Left ventricle myocardium inferior (tissue), 1 donor: ENCODE measurements at places on chromosomes 1 and 21. TPM values are rescaled to one million over a fixed set of nuclear protein-coding genes. Genes with fewer than 3 reads are reported as not detected.
A peak's percentile ranks its signal among the peaks of the same experiment; 100 is the strongest.

GRCh38 chr1:206590025-206590758 is 22.1 kb downstream of the EIF2D start:
- H3K4me3 ChIP-seq = no peak overlapping the region
- no peak overlapping the region for H3K27ac ChIP-seq
- peaks cover 88% of the 10 kb centered on the region for H3K36me3 ChIP-seq
- H3K27me3 ChIP-seq = no peaks in the 10 kb centered on the region

GRCh38 chr1:229191066-229191674 is 79.7 kb upstream of the RAB4A start:
- H3K4me1 ChIP-seq = no peaks in the 10 kb centered on the region
- H3K27me3 ChIP-seq = no peaks in the 10 kb centered on the region
- H3K27ac ChIP-seq = no peak overlapping the region
- H3K4me3 ChIP-seq = no peak overlapping the region
- no peak for DNase-seq
- no peaks in the 10 kb centered on the region for H3K36me3 ChIP-seq

DNA sequence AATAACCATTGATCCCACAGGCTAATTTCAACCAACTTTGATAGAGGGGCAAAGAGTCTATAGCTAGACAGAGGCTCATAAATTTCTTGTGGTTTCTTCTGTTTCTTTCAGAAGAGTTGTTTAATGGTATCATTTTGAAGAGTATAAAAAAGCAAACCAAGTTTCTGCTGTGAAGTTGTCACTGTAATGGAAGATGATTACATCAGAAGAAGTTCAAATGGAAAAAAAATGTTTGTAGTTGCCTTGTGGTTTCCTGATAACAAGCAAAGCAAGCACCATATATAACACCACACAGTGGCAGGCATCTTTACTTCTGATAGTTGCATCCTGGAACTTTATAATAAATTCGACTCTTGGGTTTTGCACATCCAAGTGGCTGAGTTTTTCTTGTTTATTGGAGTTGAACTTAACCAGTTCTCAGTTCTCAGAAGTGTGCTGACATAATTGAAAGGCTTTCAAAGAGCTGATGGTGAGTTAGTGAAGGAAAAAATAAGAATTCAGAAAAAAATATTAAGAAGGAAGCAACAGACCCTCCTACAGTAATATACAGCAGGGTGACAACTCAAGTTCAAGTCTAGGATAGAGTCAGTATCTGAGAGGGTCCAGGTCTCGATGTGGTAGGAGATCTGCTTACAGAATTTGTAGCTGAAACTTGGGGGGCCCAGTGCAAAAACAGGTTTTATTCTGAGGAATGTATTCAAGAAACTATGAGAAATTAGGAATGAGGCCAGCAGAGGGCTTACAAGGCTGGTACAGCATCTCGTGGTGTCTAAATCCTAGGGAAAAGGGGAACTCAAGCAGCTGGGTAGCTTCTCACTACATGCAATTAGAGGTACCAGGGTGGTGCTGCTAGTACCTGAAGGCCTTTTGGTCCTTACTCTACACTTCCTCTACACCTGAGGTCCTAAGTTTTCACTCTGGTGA is 123.5 kb downstream of the CRB1 start:
- H3K27ac ChIP-seq = no peak overlapping the region
- H3K4me3 ChIP-seq = no peak overlapping the region
- H3K36me3 ChIP-seq = no peaks in the 10 kb centered on the region
- H3K4me1 ChIP-seq = no peaks in the 10 kb centered on the region
- no peaks in the 10 kb centered on the region for H3K27me3 ChIP-seq
- no peak for DNase-seq

- peaks cover 16% of the 10 kb centered on the region for H3K4me1 ChIP-seq
- H3K27ac ChIP-seq = no peak overlapping the region
- H3K36me3 ChIP-seq = no peaks in the 10 kb centered on the region
- no peaks in the 10 kb centered on the region for H3K27me3 ChIP-seq
Observed at GRCh38 chr1:59482986-59483385, 186.1 kb downstream of the FGGY start.

DNA sequence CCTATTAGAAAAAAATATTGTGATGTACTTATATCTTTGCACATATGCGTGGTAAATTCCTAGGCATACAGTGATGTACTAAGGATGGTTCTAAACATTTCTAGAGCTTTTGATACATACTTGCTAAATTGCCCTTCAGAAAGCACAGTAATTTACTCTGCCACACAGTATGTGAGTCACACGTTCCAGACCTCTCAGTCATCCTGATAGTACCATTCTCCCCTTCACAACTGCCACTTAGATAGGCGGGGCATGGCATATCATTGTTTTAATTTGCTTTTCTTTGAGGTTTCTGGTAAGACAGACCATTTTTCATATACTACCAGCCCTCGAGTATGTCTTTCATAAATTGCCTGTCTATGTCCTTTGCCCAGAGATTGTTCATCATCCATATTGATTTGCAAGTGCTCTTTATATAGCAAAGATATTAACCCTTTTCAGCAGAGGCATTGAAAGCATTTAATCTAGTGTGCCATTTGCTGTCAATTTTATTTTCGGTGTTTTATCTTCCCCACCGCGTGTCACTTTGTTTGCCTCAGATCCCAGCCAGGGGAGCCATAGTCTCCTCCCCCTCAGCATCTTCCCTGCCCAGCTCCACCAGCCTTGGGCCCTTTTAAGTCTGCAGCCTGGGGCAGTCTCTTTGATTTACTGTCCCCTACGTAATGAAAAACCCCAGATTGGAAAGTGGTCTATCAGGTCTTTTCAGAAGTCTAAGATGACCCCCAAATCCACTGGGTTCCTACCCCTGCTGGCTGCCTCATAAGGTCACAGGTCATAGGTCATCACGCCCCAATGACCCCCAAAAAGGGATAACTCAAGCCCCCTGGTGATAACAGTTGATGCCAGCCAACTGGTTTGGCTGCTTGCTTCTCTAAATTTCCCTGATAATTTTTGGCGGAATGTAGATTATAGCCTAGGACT is 11.8 kb upstream of the PAX7 start:
- H3K4me1 ChIP-seq = no peaks in the 10 kb centered on the region
- H3K36me3 ChIP-seq = no peaks in the 10 kb centered on the region
- H3K27me3 ChIP-seq = peaks cover 98% of the 10 kb centered on the region
- DNase-seq = no peak
- no peak overlapping the region for H3K4me3 ChIP-seq
- H3K27ac ChIP-seq = no peak overlapping the region

DNA sequence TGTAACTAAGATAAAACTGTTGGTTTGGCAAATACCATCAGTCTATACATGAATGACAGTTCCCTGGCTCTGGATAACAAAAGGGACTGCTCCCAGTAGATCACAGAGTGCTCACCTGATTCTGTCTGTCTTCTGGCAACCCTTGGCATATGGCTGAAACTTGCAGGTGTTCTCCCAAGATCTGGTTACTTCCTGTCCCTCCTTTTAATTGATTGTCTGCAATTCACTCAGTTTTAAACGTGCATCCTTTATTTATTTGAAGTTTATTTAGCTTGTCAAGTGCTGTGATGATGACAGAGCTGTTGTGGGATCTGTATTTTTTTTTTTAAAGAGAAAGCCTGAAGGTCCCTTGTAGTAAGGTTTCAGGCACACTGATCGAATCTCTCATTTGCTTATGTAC is 3.4 kb downstream of the KCNA3 start:
- peaks cover 18% of the 10 kb centered on the region for H3K4me1 ChIP-seq
- H3K36me3 ChIP-seq = no peaks in the 10 kb centered on the region
- H3K27ac ChIP-seq = no peak overlapping the region
- DNase-seq = no peak
- no peak overlapping the region for H3K4me3 ChIP-seq

- DNase-seq = no peak
- peak overlapping the region; percentile 87 for H3K27ac ChIP-seq
- no peaks in the 10 kb centered on the region for H3K27me3 ChIP-seq
- H3K36me3 ChIP-seq = no peaks in the 10 kb centered on the region
Observed at GRCh38 chr1:244165021-244165420, 113.9 kb downstream of the ZBTB18 start.

DNA sequence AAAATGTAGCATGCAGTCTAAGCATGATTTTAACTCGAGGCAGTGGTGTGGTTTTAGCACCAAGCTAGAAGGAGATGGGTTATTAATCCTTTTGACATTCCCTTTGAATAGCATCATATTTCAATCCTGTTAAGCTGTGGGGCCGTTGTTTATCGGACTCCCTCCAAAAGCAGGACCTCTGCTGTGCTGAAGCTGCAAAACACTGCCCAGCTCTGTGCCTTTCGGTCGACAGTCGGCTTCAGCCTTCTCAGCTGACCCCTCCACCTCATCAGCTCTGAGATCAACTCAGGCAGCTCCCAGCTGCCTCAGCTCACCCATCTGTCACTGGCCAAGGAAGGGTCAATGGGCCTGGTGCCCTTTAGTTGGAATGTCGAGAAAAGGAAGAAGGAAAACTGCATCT is 95.5 kb downstream of the KAZN start:
- H3K4me3 ChIP-seq = no peak overlapping the region
- no peaks in the 10 kb centered on the region for H3K36me3 ChIP-seq
- H3K27ac ChIP-seq = no peak overlapping the region

GRCh38 chr1:112388436-112388835 is 7.6 kb upstream of the CTTNBP2NL start:
- peak overlapping the region; percentile 93 for H3K27ac ChIP-seq
- peaks cover 38% of the 10 kb centered on the region for H3K4me1 ChIP-seq
- DNase-seq = no peak
- no peaks in the 10 kb centered on the region for H3K27me3 ChIP-seq
- H3K36me3 ChIP-seq = no peaks in the 10 kb centered on the region
- H3K4me3 ChIP-seq = no peak overlapping the region

DNA sequence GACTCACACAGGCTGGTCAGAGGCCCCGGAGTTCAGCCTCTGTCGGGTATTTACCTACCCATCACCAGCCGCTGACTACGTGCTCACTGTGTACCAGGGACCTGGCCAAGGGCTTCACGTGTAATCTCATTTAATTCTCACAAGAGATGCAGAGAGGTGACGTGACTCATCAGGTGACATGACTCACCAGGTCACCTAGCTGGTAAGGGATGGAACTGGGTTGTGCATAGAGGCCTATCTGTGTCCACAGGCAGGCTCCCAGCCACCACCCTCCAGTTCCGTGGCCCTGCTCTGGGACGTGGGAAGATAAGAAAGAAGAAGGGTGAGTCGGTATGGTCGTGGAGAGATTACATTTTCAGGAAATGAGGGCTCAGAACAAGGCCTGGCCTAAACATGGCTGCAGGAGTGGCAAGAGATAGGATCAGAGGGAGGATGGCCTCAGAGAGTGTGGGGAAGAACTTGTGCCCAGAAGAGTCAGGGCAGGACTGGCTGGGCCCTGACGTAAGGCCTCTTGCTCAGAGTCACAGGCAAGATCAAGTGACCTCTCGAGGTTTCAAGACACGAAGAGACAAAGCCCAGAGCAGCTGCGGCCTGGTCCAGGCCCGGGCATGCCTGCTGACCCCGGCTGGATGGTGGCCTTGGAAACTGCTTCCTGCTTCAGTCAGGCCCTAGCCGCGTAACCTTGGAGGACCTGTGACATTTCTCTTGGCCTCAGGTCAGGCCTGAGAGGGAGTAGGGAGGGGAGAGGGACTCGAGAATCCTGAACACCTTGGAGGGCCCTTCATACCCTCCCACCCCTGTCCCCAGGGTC is 52.7 kb upstream of the WASF2 start:
- H3K27ac ChIP-seq = peak overlapping the region; percentile 89
- DNase-seq = peak; percentile 65
- H3K36me3 ChIP-seq = peaks cover 9% of the 10 kb centered on the region

DNA sequence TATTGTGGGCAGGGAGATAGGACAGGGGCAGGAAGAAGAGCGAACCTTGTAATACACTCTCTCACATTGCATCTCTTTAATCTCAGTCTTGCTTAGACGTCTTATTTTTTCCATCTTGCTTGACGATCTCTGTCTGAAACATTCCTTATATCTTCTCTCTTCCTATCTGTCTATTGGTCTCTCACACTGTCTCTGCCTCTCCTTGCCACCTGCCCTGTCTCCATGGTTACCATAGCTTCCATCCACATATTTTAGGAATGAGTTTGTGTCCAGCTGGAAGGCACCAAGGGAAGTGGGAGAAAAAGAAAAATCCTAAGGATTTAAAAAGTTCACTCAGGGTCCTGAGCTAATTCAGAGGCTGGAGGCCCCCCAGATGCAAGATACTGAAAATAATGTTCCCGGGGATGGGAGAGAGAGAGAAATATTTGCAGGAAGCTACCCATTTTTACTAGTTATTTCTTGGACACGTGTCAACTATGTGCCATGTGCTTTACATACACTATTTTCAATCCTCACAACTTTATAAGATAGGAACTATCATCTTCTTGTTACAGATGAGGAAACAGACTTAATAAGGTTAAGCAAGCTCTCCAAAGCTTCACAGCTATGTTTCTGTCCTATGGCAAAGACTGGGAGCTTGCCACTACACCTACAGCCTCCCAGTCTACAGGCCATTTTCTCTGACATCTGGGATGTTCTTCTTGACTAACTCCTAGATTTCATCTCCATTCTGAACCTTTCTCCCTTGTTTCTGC is 933 bp downstream of the ANKRD34A start:
- H3K27me3 ChIP-seq = no peaks in the 10 kb centered on the region
- H3K4me1 ChIP-seq = peaks cover 76% of the 10 kb centered on the region
- DNase-seq = no peak
- H3K27ac ChIP-seq = peak overlapping the region; percentile 95
- H3K4me3 ChIP-seq = peak overlapping the region; percentile 83
- H3K36me3 ChIP-seq = peaks cover 8% of the 10 kb centered on the region

GRCh38 chr1:51956528-51957509 is 33.7 kb downstream of the RAB3B start:
- H3K27ac ChIP-seq = no peak overlapping the region
- H3K27me3 ChIP-seq = peaks cover 38% of the 10 kb centered on the region
- no peak for DNase-seq
- H3K4me3 ChIP-seq = no peak overlapping the region

DNA sequence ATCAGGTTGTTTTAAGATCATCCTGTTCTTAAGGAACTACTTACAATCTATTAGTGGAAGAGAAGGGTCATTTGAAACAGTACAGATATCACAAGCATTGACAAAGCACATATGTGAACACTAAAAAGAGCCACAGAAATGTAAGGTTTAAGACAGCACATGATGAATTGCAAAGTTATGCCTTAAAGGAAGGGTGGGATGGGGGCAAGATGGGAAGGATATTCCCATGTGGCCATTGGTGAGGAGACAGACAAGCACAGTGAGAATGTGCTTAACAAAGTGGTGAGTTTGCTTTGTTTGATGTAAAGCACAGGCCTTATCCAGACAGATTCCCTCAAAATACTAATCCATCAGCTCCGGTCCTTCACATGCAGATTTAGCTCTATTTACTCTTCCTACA is 151.6 kb upstream of the IVNS1ABP start:
- H3K4me1 ChIP-seq = no peaks in the 10 kb centered on the region
- H3K27ac ChIP-seq = no peak overlapping the region
- DNase-seq = no peak

PRAMEF26 gene
- not detected for total RNA-seq

RABGGTB gene
- 64.4 TPM for total RNA-seq

GREM2 gene
- total RNA-seq = not detected

FCRLB gene
- 0.33 TPM for total RNA-seq

HPCA gene
- total RNA-seq = not detected

FCAMR gene
- not detected for total RNA-seq

HIVEP3 gene
- 5.7 TPM for total RNA-seq
